ENCODE measurements at places on chromosomes 1 and 21.

DNA sequence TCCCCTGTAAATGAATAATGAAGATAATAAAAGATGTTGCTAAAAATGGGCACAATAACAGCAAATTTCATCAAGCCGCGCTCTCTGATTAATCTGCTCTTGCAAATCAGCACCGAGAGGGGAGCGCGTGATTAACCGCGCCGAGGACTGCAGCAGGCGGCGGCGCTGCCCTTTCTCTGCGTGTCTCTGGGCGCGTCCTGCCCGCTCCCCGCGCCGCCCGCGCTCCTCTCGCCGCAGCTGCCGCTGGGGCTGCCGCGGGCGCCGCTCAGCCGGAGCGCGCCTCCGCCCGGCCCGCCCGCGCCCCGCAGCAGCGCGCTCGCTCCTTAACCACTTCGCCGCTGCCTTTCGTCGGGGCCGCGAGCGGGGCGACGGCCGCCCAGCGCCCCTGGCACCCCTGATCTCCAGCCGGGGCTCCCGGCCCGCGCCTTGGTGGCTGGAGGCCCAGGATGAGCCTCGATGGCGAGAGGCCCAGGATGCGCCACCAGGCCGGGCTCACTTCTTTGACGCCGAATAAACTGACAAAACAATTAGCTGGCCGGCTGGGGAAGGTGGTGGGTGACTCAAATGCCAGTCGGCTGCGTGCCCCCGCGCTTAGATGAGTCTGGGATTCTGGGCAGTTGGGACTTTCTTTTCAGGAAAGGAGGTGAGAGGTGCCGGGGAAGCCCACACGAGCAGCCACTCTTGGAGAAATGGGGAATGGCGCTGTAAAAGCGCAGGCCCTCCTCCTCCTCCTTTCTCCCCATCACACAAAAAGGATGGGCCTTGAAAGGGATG, 221.4 kb upstream of the PKN2 start:
- DNase-seq = no peak

DNA sequence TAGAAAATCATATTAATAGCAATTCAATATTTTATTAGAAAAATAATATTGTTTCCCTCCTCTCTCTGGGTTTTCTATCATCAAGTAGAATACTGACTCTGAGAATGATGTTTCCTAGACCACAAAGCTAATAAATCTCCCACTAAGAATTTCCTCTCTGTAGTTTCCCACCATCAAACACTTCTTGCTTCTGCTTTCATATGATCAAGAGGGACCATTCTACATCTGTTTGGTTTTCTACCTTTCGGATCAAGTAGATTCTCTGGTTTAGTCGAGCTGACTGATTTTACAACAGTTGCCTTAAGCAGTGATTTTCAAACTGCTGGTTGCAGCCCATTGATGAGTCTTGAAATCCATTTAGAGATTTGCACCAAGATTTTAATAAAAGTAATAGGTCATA, 240.2 kb upstream of the PTBP2 start:
- no peak for DNase-seq

DNA sequence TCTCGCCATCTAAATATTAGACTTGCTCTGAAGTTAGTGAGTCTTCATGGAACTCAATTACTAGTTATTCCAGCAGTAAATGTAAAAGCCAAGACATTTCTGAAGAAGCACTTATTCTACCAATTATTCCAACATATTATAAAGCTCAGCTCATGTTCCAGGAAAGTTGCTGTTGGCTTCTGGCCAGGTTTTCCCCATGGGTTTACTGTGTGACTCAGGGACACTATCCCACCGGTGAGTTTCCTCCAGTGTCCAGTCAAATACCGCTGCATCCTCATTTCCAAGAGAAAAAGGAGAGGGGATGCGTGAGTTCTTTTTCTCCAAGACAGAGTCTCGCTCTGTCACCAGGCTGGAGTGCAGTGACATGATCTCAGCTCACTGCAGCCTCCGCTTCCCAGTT, 9.2 kb upstream of the HHIPL2 start:
- DNase-seq = no peak

DNA sequence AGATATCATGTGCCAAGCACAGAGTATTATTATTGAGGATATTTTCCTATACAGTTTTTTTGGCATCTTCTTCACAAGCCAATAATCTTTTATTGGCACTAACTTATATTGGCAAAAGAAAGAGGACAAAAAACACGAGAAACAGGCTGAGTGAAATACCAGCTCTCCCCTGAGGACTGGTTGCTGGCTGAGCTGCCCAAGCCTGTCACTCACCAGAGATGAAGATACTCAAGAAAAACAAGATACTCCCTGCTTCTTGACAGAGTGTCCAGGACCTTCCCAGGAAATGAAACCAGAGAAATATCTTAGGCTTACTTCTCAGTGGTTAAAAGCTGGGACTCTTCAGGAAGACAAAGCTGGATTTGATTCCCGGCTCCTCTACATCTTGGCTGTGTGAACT, 35.9 kb upstream of the ATP1B1 start:
- DNase-seq = no peak

- no peak for DNase-seq
Measured at GRCh38 chr21:46426313-46427046, 32.2 kb upstream of the DIP2A start.

GRCh38 chr21:34968414-34969333, 80.4 kb downstream of the RUNX1 start:
- DNase-seq = peak; percentile 14

DNA sequence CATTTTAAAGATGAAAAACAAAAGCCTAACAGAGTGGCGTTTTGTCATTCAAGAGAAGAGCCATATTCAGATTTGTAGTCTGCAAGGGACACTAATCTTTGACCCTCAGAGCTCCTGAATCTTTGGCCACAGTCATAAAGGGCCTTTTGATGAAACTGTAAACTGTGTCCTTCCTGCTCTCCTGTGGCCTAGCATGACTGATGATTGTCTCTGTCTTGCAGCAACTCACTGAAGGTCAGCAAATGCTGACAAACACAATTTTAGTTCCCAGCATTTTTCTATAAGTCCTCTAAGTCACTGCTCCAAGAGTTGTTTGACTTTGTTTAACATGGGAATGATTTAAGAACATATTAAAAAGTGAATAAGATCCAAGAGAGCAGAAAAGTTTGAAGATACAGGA, 55.3 kb upstream of the PRELP start:
- DNase-seq = no peak

- DNase-seq = no peak
Measured at GRCh38 chr1:248913933-248914332, 7.9 kb downstream of the PGBD2 start.
